Activated CD8-positive, alpha-beta memory T cell treated with anti-CD3 and anti-CD28 coated beads, Interleukin-2, amount 50 U/mL, for 48 hours (primary cell): ENCODE measurements at places on chromosomes 12 and 14.

GRCh38 chr12:14802721-14803010 is 612 bp downstream of the WBP11 start:
- no peak for DNase-seq

DNA sequence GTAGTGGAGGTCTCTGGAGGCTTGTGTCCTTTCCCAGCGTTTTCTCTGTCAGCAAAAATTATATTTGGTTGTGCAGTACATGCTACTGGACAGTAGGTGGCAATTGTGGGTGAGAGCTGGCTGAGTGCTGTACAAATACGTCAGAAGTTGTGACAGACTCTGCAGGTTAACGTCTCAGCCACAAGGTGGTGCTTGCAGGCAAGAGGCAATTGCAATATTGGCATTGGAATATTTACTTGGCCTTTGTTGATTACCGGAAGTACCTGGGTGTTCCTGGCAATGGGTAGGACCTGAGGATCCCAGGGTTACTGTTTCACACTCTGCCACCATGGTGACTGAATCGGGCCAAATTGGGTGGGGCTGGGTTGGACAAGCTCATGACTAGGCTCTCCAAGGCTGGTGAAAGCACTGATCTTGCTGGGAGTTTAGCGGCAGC is 333.9 kb upstream of the LMO3 start:
- DNase-seq, result no peak

GRCh38 chr12:55899082-55899481 is 28.6 kb downstream of the PYM1 start:
- DNase-seq, result peak; percentile 50

- DNase-seq, result no peak
These were observed 108.5 kb downstream of the ANO6 start for GRCh38 chr12:45324391-45324790.
